ENCODE measurements at places on chromosomes 11 and 22. TPM values are rescaled to one million over a fixed set of nuclear protein-coding genes. Genes with fewer than 3 reads are reported as not detected.
A peak's percentile ranks its signal among the peaks of the same experiment; 100 is the strongest.

DNA sequence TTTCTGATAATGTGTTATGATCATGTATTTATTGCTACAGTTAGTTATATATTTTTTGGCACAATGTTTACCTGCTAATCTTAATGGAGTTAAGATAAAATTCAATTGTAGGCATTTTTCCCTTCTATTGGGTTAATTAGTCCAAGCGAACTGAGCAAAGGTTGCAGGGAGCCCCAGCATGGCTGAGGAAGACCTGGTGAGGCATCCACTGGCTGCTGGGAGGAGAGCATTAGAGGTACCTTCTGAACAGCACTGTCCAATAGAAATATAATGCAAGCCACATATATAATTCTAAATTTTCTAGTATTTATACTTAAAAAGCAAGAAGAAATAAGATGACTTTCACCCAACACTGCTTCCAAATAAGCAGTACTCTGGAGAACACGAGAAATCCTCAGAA is 689 bp upstream of the TMEM126A start:
- DNase-seq: no peak

GRCh38 chr11:35330156-35330889 is 89.0 kb downstream of the SLC1A2 start:
- no peak for DNase-seq

The OR10A6 gene
- total RNA-seq: not detected

The GLYAT gene
- total RNA-seq: not detected

GRCh38 chr11:73186294-73186850 is 31.7 kb upstream of the P2RY2 start:
- no peak for DNase-seq

DNA sequence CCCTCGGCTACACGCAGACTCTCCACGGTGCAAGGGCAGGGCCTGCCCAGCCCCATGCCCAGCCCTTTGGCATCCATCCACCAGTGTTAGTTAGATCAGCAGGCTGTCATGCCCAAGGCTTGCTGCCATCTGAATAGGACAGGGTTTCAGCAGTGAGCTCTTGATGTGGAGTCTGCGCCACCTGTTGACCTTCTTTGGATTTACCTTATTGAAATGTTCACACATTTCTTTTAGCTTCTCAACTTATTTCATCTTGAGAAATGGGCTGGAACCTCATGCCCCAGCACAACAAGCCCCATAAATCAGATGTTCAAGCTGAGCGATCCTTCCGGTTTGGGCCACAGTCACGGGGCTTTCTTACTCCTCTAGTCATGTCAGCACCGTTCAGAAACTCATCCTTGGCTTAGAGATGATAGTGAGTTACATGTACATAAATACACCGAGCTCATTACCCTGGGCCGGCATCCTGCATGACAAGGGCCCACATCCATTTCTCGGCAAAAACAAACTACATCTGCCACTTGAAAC is 61.7 kb downstream of the PARVB start:
- peak; percentile 15 for DNase-seq
